ENCODE measurements at places on chromosomes 3 and 15. TPM values are rescaled to one million over a fixed set of nuclear protein-coding genes. Genes with fewer than 3 reads are reported as not detected.

PLXNA1 gene
- 24.7 TPM for total RNA-seq

ADAMTSL3 gene
- 1.7 TPM for total RNA-seq

ADGRG7 gene
- total RNA-seq: not detected

EFL1 gene
- total RNA-seq: 29.2 TPM

EBLN2 gene
- total RNA-seq: 6.5 TPM

IL5RA gene
- not detected for total RNA-seq

GOLGA6D gene
- total RNA-seq: not detected

CCDC39 gene
- not detected for total RNA-seq

TRH gene
- not detected for total RNA-seq

C3orf20 gene
- not detected for total RNA-seq

SI gene
- total RNA-seq: not detected

TIGIT gene
- total RNA-seq: not detected

SCAANT1 gene
- total RNA-seq: 5.6 TPM

SACM1L gene
- total RNA-seq: 18.3 TPM

SLC51A gene
- not detected for total RNA-seq

ARGFX gene
- not detected for total RNA-seq

ITIH3 gene
- total RNA-seq: not detected

RLBP1 gene
- 3.7 TPM for total RNA-seq

LRIG1 gene
- 6.2 TPM for total RNA-seq

SPTSSB gene
- total RNA-seq: not detected

CAV3 gene
- not detected for total RNA-seq

SEC22C gene
- total RNA-seq: 44.4 TPM

MINAR1 gene
- 1.1 TPM for total RNA-seq

AHSG gene
- not detected for total RNA-seq

MCTP2 gene
- 5.8 TPM for total RNA-seq

ANKUB1 gene
- not detected for total RNA-seq

CHST13 gene
- 0.83 TPM for total RNA-seq

NOX5 gene
- total RNA-seq: 0.11 TPM

GP9 gene
- not detected for total RNA-seq

EXD1 gene
- total RNA-seq: not detected

KBTBD13 gene
- total RNA-seq: not detected

ELL3 gene
- total RNA-seq: 1.2 TPM

MUC13 gene
- not detected for total RNA-seq

SLC26A6 gene
- total RNA-seq: 23.9 TPM

SAMMSON gene
- 3.6 TPM for total RNA-seq

ITIH1 gene
- total RNA-seq: not detected

RTP1 gene
- total RNA-seq: not detected

SNAP23 gene
- 70.8 TPM for total RNA-seq

SMCO1 gene
- total RNA-seq: not detected

TERC gene
- total RNA-seq: 10.9 TPM

SCN11A gene
- total RNA-seq: not detected

SOX2 gene
- total RNA-seq: 11.0 TPM

PRR20G gene
- not detected for total RNA-seq

CCR8 gene
- not detected for total RNA-seq

GOLGA8T gene
- total RNA-seq: not detected

CATSPER2 gene
- 2.0 TPM for total RNA-seq

SLC41A3 gene
- 39.7 TPM for total RNA-seq

Measured in A375 (cell line).